ENCODE measurements at places on chromosomes 2 and 18.

DNA sequence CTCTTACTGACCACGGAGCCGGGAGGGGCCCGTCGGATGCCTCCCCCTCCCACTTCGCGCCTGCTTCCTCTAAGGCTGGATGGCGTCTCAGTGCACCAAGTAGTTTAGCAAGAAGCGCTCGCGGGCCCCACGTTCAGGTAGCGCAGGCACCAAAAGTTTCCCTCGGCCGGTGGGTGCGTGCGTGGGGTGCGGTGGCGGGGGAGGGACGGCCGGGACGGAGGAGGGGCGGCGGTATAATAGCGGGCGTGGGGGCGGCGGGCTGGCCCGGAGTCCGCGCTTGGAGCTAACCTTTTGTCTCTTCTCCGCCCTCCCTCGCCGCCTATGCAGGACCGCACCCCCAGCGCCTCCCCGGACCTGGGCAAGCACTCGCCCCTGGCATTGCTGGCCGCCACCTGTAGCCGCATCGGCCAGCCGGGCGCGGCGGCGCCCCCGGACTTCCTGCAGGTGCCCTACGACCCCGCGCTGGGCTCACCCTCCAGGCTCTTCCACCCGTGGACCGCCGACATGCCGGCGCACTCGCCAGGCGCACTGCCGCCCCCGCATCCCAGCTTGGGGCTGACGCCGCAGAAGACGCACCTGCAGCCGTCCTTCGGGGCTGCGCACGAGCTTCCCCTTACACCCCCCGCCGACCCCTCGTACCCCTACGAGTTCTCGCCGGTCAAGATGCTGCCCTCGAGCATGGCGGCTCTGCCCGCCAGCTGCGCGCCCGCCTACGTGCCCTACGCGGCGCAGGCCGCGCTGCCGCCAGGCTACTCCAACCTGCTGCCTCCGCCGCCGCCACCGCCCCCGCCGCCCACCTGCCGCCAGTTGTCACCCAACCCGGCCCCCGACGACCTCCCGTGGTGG, 1.0 kb downstream of the SP5 start:
- peak; percentile 64 for DNase-seq

DNA sequence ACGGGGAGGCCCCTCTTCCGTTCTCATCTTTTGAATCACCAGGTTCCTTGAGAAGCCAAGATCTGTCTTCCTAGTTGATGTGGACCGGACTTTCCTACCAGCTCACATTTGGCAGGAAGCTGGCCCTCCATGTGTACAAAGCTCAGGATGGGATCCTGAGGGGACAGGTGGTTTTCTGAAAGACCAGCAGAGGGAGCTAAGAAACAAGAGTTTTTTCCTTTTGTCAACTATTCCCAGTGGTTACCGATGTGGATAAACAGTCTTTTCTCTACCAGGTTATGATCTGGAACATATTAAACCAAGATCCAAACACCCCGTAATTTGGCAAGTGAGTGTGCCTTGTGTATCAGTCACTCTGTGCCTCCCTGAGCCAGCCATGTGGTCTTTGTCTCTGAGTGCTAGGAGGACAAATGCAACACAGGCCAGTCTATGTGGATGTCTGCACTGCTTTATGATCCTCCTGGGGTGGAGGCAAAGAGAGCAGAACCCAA, 25.1 kb upstream of the ARHGAP25 start:
- peak; percentile 51 for DNase-seq

- no peak for DNase-seq
These were observed 40.2 kb downstream of the GALNT14 start for GRCh38 chr2:31097962-31098613.

- DNase-seq: no peak
These were observed 27.7 kb upstream of the ATRAID start for GRCh38 chr2:27184115-27184514.

DNA sequence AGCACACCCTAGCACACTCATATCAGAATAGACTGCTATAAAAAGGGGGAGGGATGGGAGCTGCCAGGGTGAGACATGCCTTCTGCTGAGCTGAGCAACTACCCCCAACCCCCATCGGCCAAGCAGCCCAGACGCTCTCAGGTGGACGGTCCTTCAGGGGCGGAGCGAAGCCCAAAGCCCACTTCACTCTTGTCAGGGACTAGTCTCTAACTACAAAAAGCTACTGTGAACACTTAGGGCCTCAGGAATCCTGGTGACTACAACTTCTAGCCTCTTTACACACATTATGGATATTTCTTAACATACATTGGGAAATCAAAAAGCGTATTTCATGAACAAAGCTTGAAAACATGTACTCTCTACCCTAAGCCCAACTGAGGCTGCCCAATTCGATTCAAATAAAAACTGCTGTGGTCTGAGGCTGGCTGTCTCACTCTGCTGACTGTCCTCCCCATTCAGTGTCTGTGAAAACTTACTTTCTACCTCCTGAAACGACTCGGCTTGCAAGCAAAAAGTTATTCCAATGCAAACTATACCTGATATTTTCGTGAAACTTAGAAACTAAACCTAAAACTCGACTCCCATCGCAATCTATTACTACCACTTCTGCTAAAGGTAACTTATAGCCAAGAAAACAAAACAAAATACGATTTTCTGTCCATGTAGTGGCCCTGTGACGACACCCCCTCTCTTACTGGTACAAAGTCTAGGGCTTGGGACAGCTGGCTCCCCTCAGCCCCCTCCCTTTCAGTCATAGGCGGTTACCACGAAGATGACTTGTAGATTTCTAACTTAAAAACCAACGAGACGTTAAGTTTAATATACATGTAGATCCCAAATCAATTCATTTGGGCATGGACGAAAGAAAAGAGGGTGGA, 1.2 kb downstream of the SERTAD2 start:
- peak; percentile 66 for DNase-seq

DNA sequence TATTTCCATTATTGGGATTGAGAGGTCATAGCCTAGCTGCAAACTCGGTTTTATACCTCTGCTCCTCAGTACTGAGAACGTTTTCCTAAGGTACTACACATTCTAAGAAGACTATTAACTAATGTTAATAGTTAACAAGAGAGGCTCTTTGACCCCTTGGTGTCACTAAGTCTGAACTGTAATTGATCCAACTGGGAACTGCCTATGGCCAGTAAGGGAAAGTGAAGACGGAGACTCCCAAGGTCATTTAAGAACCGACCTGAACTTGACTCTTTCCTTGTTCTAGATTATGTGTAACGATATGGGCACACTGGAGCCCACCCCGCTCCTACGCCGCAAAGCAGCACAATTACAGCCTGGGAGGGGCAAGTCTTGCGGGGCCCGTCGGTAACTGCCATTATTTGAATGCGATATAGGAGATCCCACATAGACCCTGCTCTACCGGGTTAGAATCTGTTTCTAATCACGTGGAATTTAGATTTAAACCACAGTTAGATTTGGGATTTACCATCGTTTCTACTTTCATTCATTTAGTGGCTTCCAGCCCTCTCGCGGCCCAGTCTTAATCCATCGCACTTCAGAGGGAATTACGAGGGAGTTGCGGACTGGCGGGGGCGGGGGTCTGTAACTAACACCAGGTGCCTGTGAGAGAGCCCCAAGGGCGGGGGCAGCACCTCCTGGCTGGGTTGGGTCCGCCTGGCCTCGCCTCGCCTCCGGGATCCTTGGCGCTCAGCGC, 84.1 kb upstream of the EPB41L3 start:
- no peak for DNase-seq

DNA sequence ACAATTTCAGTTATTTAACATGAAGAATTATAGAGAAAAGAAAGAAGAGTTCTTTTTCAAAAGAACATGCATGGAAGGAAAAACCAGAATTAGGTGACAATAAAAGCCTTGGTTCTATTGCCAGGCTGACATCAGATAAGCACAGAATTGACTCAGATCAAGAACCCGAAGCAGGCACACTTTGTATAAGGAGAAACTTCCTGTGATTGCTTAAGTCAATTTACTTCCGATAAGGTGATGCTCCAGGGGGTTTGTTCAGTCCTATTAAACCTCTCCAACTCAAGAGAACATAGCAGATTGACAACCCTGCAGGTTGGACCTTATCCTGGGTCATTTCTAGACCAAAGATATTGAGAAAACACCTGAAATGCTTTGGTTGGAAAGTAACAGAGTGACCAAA, 31.4 kb downstream of the GAREM1 start:
- DNase-seq: no peak

GRCh38 chr2:177052471-177052870, 160.1 kb upstream of the HNRNPA3 start:
- peak; percentile 61 for DNase-seq

- DNase-seq: no peak
These were observed 7.2 kb upstream of the USP34 start for GRCh38 chr2:61478086-61478485.

DNA sequence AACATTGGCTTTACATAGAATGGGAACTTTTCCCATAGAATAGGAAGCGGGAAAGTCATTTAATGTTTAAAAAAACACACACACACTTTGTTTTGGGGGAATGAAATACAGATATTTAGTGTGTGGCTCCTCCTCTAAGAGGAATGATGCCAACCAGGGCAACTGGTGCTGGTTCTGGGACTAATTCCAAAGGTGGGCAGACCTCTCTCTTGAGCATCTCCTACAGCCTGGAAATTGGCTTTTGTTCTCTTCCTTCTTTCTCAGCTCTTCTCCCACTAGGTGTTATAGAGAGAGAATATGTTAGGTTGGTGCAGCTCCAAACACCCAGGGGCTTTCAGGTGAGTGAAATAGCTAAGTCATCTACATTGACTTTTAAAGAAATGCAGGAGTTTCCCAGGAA, 190.1 kb downstream of the RAD51AP2 start:
- DNase-seq: no peak

DNA sequence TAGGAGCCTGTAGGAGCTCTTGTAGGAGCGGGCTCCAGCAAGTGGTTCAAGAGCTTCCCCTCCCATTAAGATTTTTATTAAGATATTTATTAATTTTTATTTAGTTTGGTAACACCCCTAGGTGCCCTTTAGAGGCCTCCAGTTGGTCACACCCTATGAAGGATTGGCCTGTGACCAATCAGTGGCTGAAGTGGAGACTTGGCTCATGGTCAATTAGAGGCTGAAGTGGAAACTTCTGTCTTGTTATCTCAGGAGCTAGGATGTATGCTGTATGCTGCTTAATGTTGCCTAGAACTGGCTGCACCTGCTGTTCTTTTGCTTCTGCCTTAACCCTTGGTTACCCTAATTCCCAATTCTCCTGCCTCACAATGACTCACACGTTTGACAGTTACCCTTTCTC, 48.7 kb downstream of the DHRS9 start:
- no peak for DNase-seq

DNA sequence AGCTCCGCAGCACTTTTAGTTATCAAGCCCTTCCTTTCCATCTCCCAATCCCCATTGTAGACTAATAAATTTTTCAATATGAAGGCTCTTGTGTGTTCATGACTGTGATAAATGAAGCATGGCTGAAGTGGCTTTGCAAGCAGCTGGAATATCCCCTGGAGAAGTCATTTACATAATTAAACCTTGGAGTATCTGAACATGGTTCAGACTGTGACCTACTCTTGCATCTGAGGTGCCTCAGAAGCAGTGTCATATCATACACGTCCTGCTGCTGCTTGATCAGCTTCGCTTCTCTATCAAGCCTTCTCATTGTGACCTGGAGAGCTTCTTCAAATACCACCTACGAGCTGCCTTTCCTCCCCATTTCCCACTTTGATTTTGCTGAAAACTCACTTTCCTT, 48.4 kb upstream of the ZNF397 start:
- peak; percentile 78 for DNase-seq

GRCh38 chr2:73994178-73994831, 9.6 kb downstream of the TET3 start:
- DNase-seq: no peak

- no peak for DNase-seq
These were observed 87.6 kb upstream of the TEX51 start for GRCh38 chr2:126811101-126811500.

- no peak for DNase-seq
These were observed 71.0 kb downstream of the IL1R2 start for GRCh38 chr2:102062802-102063201.

Data from eye (tissue), 1 donor.